ENCODE measurements at places on chromosomes 3 and 15.

GRCh38 chr15:101156061-101156460, 95.8 kb downstream of the CHSY1 start:
- no peak for DNase-seq
- H3K27ac ChIP-seq: no peak overlapping the region
- no peaks in the 10 kb centered on the region for H3K36me3 ChIP-seq
- no peaks in the 10 kb centered on the region for H3K27me3 ChIP-seq
- peaks cover 9% of the 10 kb centered on the region for H3K4me1 ChIP-seq
- no peak overlapping the region for H3K4me3 ChIP-seq

DNA sequence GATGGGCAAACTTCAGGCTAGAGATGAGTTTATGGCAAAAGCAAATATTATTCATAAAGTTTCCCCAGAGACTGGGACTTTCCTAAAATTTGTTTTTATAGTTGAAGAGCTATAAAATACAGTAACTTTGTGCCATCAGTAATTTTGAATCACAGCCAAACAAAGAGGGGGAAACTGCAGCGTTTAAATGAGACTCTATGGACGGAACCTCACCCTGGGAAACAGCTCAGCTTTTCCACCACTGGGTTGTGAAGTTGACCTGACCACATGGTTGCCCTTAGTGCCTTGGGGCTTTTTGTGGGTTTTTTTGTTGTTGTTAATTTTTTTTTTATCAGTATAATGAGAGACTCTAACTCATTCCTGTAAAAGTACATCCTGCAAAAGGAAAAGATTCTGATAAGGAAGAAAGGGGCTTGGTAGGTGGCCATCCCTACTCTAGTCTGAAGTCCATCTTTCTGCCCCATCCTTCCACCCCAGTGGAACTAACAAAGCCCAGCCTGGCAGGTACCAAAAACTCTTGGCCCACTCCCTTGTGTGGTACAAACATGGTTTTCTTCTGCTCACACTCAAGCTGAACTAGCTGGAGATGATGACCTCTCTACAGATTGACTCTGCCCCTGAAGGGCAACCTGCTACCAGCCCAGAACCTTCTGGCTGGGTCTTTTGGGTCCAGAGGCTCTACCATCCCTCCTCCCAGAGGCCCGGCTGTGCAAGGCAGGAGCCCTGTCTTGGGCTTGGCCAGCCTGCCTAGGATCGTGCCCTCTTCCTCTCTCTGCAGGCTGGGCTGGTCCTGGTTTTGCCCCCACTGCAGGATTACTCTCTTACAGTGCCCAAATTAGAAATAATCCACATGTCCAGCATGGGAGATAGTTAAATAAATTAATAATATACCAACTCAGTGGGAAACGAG, 41.2 kb downstream of the RLBP1 start:
- no peaks in the 10 kb centered on the region for H3K27me3 ChIP-seq
- H3K36me3 ChIP-seq: peaks cover 8% of the 10 kb centered on the region
- no peak overlapping the region for H3K27ac ChIP-seq
- no peak for DNase-seq
- H3K4me1 ChIP-seq: peaks cover 5% of the 10 kb centered on the region

GRCh38 chr3:30614943-30615342, 8.5 kb downstream of the TGFBR2 start:
- no peak overlapping the region for H3K27ac ChIP-seq
- no peaks in the 10 kb centered on the region for H3K27me3 ChIP-seq
- H3K36me3 ChIP-seq: no peaks in the 10 kb centered on the region
- no peak overlapping the region for H3K4me3 ChIP-seq

DNA sequence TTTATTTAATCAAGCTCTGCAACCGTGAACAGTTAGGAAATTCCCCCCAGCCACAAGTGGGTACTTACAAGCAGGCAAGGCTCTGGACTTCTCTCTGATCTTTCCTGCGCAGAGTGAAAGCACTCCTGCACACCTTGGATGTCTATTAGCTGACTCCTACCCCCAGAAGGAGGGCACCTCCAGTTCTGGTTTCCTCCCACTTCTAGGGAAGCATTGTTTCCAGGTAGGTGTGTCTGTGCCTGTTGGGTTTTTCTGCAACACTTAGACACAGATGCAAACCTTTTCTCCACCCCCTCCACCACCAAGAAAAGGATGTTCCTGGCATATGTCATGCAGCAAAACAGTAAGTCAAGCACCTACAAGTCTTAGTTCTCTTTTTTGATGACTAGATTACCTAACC, at the start of gene ZBED2:
Gene ZBED2 (minus strand): TSS at position 115 of the 400 bp plus-strand sequence. CDS start 1,145 bp downstream, outside the sequence.
- no peaks in the 10 kb centered on the region for H3K36me3 ChIP-seq
- DNase-seq: no peak
- H3K4me1 ChIP-seq: peaks cover 17% of the 10 kb centered on the region
- no peak within 1 kb of the TSS for H3K4me3 ChIP-seq

GRCh38 chr3:28502397-28502937, 153.8 kb upstream of the AZI2 start:
- H3K27ac ChIP-seq: no peak overlapping the region
- H3K4me1 ChIP-seq: no peaks in the 10 kb centered on the region
- H3K27me3 ChIP-seq: no peaks in the 10 kb centered on the region
- H3K4me3 ChIP-seq: no peak overlapping the region
- H3K36me3 ChIP-seq: no peaks in the 10 kb centered on the region

GRCh38 chr3:13514639-13515435, 34.1 kb upstream of the FBLN2 start:
- no peak overlapping the region for H3K27ac ChIP-seq
- no peaks in the 10 kb centered on the region for H3K36me3 ChIP-seq
- H3K4me3 ChIP-seq: no peak overlapping the region
- H3K27me3 ChIP-seq: no peaks in the 10 kb centered on the region

DNA sequence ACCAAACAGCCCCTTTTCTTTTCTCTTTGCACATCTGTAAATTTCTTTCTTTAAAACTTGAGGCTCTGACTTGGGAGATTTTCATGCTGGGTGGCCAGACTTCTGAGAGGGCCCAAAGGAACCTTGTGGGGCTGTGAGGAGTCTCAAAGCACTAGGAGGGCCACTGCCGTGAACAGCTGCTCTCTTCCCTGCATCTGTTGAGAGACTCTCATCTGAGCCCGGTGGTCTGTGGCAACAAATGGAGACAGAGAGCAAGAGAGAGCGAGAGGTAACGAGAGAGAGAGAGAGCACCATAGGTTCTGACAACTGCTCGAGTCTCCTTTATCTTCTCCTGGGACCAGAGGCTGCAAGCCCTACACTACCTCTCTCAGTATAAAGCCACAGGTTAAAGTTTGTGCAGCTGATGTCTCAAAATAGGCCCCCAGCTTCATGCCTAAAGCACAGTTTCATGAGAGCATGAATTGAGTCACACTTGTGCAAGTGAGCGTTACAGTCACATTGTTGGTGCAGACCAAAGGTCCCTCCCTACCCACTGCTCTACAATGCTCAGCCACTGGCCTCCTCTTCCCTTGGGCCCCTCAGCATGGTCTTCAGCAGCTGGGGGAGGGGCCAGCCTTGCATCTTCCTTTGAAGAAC, 60.7 kb downstream of the ZNF621 start:
- H3K27me3 ChIP-seq: peaks cover 2% of the 10 kb centered on the region
- H3K36me3 ChIP-seq: no peaks in the 10 kb centered on the region
- DNase-seq: no peak
- H3K4me3 ChIP-seq: no peak overlapping the region
- peak overlapping the region; percentile 88 for H3K27ac ChIP-seq
- peaks cover 22% of the 10 kb centered on the region for H3K4me1 ChIP-seq

GRCh38 chr15:25931851-25932250, 68.7 kb upstream of the ATP10A start:
- H3K36me3 ChIP-seq: no peaks in the 10 kb centered on the region
- H3K4me1 ChIP-seq: peaks cover 6% of the 10 kb centered on the region
- no peak overlapping the region for H3K4me3 ChIP-seq
- H3K27me3 ChIP-seq: peaks cover 3% of the 10 kb centered on the region
- H3K27ac ChIP-seq: no peak overlapping the region
- no peak for DNase-seq

GRCh38 chr15:69194854-69195253, 34.4 kb downstream of the GLCE start:
- H3K27ac ChIP-seq: peak overlapping the region; percentile 31
- DNase-seq: no peak
- H3K4me1 ChIP-seq: peaks cover 36% of the 10 kb centered on the region
- no peaks in the 10 kb centered on the region for H3K27me3 ChIP-seq
- H3K36me3 ChIP-seq: peaks cover 26% of the 10 kb centered on the region

DNA sequence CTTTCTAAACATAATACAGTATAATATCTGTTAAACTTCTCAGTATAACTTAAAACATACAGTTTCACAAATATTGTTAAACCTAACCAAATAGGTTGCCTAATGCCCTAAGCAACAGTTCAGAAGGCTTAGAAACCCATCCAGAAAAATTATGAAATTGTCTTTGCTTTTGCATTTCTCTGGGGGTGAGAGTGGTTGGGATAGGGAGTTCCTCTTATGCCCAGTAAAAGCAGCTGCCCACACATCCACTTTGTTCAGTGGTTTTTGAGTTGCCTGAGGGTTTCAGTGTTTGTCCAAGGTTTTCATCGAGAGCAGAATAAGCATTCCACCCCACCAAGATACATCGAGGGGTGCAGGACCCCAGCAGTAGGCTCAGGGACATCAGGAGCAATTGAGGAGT, 179.4 kb downstream of the CDIN1 start:
- H3K27ac ChIP-seq: peak overlapping the region; percentile 59
- DNase-seq: no peak
- H3K4me3 ChIP-seq: no peak overlapping the region
- H3K4me1 ChIP-seq: peaks cover 49% of the 10 kb centered on the region
- H3K36me3 ChIP-seq: peaks cover 41% of the 10 kb centered on the region

- H3K4me1 ChIP-seq: no peaks in the 10 kb centered on the region
- no peaks in the 10 kb centered on the region for H3K27me3 ChIP-seq
- H3K27ac ChIP-seq: no peak overlapping the region
- no peak overlapping the region for H3K4me3 ChIP-seq
- no peak for DNase-seq
- no peaks in the 10 kb centered on the region for H3K36me3 ChIP-seq
Observed at GRCh38 chr3:35409991-35410390, 229.3 kb upstream of the ARPP21 start.

DNA sequence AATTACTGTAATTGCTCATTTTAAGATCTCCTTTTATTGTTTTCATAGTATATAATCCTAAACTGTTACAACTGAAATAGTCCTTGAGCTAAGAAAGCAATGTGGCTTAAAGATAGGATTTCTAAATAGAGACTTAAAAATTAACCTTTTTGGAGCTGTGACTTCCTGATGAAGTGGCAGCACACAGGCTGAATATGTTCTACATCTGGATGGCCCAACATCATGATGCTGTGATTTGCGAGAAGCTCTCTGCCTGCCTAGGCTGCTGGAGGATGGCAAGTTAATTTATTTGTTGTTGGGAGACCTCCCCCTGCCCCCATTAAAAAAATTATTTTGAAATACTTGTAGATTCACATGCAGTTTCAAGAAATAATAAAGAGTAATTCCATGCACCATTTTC, 134.5 kb downstream of the IGF1R start:
- H3K36me3 ChIP-seq: no peaks in the 10 kb centered on the region
- no peak overlapping the region for H3K4me3 ChIP-seq
- no peaks in the 10 kb centered on the region for H3K27me3 ChIP-seq
- H3K27ac ChIP-seq: peak overlapping the region; percentile 16
- DNase-seq: no peak

DNA sequence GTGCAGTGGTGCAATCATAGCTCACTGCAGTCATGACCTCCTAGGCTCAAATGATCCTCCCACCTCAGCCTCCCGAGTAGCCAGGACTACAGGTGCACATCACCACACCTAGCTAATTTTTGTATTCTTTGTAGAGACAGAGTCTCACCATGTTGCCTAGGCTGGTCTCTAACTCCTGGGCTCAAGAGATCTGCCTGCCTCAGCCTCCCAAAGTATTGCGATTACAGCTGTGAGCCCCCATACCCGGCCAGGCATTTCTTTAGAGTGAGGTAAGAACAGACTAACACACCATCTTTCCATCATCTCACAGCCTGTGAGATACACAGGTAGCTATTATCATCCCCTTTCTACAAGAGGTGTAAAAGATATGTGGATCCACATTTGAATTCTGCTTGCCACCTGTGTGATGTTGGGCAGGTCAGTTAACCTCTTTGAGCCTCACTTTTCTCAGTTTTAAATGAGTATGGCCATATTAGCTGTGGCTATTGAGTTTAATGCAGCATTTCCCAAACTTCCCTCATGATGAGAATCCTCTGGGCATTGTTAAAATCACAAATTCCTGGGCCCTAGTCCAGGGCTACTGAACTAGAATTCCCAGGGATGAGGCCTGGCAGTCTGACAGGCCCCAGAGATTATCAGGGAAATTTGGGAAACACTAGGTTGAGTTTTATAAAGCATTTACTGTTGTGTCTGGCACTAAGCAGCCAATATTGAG, 46.0 kb downstream of the ANP32A start:
- no peaks in the 10 kb centered on the region for H3K4me1 ChIP-seq
- no peaks in the 10 kb centered on the region for H3K27me3 ChIP-seq
- H3K27ac ChIP-seq: no peak overlapping the region

GRCh38 chr3:196624907-196625306, 14.6 kb upstream of the NRROS start:
- H3K27ac ChIP-seq: no peak overlapping the region
- H3K27me3 ChIP-seq: peaks cover 3% of the 10 kb centered on the region
- no peaks in the 10 kb centered on the region for H3K4me1 ChIP-seq
- H3K36me3 ChIP-seq: no peaks in the 10 kb centered on the region
- H3K4me3 ChIP-seq: no peak overlapping the region

- H3K36me3 ChIP-seq: no peaks in the 10 kb centered on the region
- H3K27ac ChIP-seq: no peak overlapping the region
- H3K27me3 ChIP-seq: peaks cover 23% of the 10 kb centered on the region
- H3K4me1 ChIP-seq: no peaks in the 10 kb centered on the region
- no peak overlapping the region for H3K4me3 ChIP-seq
- no peak for DNase-seq
Observed at GRCh38 chr3:99108508-99108907, 207.0 kb upstream of the DCBLD2 start.

GRCh38 chr15:87591582-87591981, 665.0 kb downstream of the NTRK3 start:
- no peaks in the 10 kb centered on the region for H3K4me1 ChIP-seq
- no peaks in the 10 kb centered on the region for H3K36me3 ChIP-seq
- H3K27ac ChIP-seq: no peak overlapping the region
- no peak for DNase-seq
- H3K27me3 ChIP-seq: peaks cover 5% of the 10 kb centered on the region

- no peaks in the 10 kb centered on the region for H3K36me3 ChIP-seq
- H3K4me1 ChIP-seq: peaks cover 28% of the 10 kb centered on the region
- no peak overlapping the region for H3K4me3 ChIP-seq
- no peak for DNase-seq
- no peak overlapping the region for H3K27ac ChIP-seq
- peaks cover 12% of the 10 kb centered on the region for H3K27me3 ChIP-seq
Observed at GRCh38 chr3:56986347-56986746, 74.1 kb upstream of the SPATA12 start.

DNA sequence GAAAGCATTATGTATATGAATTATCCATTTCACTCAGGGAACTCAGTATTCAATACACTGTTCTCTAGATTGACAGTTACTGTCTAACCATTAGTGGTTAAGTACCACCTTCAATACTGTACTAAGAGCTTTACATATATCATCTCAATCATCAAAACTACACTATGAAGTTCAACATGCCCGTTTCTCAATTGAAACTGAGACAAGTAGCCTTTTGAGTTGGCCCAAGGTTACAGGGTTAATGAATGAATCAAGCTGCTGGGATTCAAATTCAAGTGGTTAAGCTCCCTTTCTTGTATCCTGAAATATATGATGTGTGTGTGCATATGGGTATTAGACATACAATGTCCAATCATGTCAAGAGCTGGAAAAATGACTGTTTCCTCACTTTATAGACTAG, 5.8 kb downstream of the TASOR start:
- H3K4me3 ChIP-seq: no peak overlapping the region
- H3K36me3 ChIP-seq: peaks cover 19% of the 10 kb centered on the region
- no peaks in the 10 kb centered on the region for H3K27me3 ChIP-seq
- H3K4me1 ChIP-seq: peaks cover 20% of the 10 kb centered on the region
- H3K27ac ChIP-seq: peak overlapping the region; percentile 7
- DNase-seq: no peak

- H3K4me3 ChIP-seq: no peak overlapping the region
- no peak overlapping the region for H3K27ac ChIP-seq
- H3K4me1 ChIP-seq: peaks cover 24% of the 10 kb centered on the region
- peaks cover 36% of the 10 kb centered on the region for H3K36me3 ChIP-seq
- DNase-seq: no peak
Observed at GRCh38 chr15:36742696-36743095, 163.3 kb downstream of the CDIN1 start.

All from mesothelial cell of epicardium (in vitro differentiated cells).